ENCODE measurements at places on chromosomes 5 and 9.

- no peak for DNase-seq
These were observed 9.3 kb downstream of the WHRN start for GRCh38 chr9:114496011-114496410.

DNA sequence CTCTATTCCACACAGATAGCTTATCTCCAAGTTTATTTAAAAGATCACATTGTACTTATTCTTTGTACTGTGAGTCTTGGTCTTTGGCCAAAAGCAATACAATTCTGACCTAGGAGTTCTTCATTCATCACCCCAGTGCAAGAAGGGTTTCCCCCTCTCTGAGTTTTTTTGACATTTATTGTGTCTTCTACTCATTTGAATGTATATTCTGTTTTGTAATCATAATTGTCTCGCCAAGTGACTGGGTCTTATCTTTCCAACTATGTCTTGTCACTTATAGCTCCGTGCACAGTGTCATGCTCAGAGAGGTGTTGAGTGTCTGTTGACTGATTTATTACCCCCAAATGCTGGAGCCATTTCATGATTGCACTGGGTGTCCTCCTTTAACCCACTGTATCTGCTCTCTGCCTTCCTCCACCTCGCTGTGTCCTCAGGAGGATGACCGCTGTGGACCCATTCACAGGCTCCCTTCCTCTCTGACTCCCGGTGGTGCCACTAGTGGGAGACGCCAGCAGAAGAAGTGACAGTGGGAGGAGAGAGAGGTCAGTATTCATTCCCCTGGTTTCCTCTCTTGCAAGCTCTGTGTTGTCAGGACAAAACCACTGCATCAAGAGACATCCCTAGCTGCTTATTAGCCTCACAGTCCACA, 11.2 kb upstream of the TRIO start:
- no peak for DNase-seq

DNA sequence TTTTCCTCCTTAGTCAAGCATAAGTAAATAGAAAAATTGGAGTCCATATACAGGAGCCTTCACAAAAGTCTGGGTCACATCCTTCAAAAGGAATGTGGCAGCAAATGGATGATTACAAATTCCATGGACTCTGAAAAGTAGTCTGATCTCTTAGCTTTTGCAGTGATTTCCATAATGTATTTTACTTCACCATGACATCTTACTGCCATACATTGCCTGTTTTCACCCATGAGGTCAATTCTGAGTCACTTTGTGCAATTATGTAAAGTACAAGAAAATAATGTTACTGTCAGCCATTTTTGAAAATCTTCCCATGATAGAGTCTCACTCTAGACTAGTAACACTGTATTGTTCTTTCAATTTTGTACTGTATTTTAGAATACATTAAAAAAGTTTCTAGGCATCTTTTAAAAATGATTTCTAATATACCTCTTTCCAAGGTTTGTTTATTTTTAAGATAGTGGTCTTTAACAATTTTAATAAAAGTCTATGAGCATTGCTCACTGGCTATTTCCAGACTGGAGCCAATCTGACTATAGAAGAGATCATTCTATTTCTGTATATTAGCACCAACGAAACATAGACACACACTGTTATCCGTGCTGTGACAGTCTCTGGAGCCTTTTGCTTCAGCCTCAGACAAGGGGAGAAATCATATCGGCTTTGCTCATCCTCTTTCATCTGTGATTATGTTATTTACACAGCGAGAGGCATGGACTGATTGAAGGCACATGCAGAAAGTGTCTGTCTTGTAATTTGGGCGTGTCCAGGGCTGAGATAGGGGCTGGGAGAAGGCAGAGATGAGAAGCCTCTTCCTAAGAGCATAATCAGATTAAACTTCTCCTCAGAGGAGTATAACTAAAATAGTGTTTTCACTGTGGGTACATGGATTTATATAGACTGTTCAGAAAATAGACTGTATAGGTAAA, 22.9 kb upstream of the ACTBL2 start:
- DNase-seq = no peak

- no peak for DNase-seq
These were observed 551.7 kb downstream of the MAT2B start for GRCh38 chr5:164057121-164057520.

DNA sequence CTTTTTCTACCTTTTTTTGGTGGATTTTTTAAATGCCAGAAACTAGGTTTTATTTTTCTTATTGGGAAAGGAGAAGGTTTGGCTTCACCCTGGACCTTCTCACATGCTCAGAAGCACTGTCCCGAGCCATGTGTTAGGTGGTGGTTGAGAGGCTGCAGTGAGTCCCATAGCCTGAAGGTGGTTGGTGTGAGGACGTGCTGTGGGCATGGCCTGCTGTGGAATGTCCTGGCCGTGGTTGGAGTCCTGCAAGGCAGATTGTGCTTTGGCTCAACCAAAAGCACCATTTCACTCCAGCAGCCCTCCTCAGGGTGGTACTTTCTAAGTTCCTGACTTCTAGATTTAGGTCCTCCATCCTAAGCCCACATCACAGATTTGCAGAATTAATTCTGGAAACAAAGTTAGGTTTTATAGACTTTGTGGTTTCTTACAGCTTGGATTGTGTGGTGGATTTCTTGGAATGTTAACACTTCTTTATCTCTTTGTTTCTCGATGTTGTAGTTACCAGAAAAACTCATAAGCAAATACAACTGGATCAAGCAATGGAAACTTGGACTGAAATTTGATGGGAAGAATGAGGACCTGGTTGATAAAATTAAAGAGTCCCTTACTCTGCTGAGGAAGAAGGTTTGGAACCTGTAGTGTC, 22.6 kb downstream of the OTULIN start:
- no peak for DNase-seq

- no peak for DNase-seq
These were observed 60.7 kb downstream of the PRRT1B start for GRCh38 chr9:131605770-131606590.

DNA sequence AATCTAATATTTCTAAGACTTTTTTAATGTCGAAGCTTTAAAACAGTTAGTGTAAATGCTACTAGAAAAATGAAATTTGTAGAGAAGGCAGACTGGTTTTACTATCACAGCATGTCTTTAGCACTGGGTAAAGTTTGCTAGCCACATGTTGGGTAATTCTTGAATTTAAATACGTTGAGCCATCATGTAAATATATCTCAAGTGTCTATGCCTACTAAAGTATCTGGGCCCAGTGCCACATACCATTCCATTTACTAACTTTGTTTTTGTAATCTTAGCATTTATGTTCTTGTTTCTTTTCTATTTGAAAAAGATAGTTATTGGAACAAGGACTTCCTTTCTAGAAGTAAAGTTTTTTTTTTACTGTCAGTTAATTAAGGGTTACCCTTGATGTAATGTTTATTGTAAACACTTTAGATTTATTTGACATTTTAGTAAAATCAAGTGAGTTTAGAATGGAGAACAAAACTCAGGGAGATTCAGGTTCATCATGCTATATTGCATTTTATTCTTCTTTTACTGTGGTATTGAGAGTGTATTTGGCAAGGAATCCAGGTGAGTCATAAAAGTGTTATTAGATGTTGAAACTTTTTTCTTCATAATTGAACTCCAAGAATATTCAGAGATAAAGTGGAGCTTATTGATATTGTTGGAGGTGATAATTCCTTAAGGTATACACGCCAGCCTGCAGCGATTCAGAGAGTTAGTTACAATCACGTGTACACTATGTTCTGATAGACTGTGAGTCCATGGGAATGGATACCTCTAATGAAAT, 182.4 kb downstream of the CCDC171 start:
- no peak for DNase-seq

GRCh38 chr5:148909040-148909439, 82.6 kb downstream of the ADRB2 start:
- no peak for DNase-seq

DNA sequence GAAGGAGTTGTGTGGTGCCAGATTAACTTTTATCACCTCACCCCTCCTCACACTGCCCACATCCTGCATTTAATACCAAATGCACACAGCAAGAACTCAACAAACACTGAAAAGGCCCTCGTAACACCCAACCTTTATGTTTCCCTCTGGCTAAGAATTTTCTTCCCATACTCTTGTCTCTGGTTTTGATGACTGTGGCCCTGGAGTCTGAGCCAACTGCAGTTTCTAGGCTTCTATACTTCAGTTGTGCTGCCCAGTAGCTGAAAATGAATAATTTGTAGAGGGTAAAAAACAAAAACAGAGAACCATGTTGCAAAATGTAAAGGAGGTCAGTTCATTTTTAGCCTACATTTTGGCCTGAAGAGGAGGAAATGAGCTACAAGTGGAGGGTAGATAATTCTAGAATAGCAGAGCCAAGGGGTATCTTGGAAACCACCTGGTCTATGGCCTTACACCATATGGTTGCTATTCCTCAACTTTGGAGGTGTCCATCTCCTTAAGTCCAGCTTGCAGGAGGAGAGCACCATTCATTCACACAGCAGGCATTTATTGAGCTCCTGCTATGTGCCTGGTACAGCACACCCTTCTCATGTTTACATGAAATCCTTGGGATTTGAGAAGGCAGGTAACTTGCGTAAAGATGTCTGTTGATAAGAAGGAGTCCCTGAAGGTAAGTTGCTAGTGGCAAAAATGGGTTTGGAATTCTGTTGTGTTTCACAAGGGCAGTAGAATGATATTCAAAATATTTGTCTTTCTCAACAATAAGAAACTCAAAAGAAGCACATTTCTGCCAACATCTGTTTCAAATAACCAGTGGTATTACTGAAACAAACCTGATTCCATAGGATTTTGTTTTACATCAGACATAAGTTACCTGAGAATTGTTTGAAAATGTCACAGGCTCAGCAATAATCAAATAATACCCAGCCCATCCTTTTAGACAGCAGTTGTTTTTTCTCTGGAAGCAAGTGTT, 83.8 kb upstream of the TNFAIP8 start:
- DNase-seq = no peak

- no peak for DNase-seq
These were observed 111.9 kb downstream of the ROR2 start for GRCh38 chr9:91837981-91838731.

DNA sequence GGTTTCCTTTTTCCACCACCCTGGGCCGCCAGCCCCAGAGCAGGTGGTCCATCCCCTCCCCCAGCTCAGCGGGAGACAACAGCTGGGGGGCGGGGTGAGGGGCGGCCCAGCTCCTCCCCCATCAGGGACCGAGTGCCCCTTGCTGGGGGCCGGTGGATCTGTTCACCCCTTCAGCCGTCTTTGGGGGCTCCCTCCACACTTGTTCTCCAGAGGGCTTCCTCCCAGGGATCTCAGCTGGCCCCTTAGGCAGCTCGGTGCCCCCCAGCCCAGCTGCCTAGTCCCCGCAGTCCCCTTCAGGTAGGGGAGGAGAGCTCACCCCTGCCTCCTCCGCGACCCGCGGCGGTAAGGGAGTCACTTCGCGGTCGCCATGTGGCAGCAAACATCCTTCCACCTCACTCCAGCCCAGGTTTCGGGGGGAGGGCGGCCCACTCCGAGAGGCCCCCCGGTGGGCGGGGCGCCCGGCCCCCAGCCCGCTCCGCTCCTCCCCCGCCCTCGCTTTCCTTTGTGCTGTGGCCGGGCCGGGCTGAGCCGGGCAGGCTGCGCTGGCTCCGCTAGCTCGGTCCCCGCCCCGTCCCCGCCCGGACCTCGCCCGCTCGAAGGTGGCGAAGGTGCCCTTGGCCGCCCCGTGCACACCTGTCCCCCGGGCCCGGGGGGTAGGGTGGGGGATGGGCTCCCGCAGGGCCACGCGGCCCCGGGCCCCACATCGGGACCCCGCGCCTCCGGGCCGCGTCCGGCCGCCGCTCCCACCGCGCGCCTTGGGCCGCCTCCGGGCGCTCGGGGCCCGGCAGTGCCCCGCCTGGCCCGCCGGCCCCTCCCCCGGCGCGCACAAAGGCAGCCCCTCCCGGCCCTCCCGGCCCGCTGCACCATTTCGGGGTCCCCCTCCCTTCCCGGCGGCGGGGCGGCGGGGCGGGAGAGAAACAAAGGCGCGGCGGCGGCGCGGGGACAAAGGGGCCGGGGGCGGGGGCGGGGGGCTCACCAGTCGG, 683 bp downstream of the DBN1 start:
- no peak for DNase-seq

DNA sequence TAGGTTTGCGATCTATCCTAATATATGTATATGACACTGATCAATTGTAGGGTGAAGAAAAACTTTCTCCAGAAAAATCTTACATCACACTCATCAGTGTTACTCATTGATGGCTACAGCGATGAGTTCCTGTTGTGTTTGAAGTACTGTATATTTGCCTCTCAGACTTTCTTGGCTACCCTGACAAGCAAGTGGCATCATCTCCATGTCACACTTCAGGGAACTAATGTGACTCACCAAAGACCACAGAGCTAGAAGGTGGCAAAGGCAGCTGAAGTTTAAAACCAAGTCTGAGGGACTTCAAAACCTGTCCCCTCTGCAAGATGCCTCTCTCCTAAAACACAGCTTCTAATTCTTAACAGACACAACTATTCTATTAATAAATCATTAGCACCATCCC, 451.4 kb downstream of the CTNND2 start:
- no peak for DNase-seq

GRCh38 chr9:5800969-5801738, 31.8 kb downstream of the ERMP1 start:
- DNase-seq = no peak

GRCh38 chr5:83256091-83256780, 178.9 kb downstream of the XRCC4 start:
- DNase-seq = no peak

DNA sequence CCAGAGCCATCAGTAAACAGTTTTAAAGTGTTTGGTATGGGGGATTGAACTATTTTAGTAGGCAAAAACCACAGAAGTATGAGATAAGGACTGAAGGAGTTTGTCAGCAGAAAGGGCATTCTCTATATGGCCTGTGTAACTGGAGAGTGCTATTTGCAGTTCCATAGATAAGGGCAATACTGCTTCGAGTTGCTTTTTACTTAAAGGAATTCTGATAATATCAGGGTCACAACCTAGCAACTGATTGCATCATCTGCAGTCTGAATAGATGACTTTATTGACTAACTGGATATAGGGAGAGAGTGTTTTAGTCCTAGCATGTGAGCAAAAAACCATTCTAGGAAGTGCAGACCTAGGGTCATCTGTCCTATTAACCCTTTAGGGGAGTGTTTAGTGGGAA, 645.2 kb upstream of the PTPRD start:
- DNase-seq = no peak

Measured in substantia nigra (tissue), 51 donors.